WTC11 (cell line): ENCODE measurements at places on chromosomes 7 and 10. TPM values are rescaled to one million over a fixed set of nuclear protein-coding genes. Genes with fewer than 3 reads are reported as not detected.

NME8 gene
- 1.0 to 2.3 TPM (median 1.5 TPM) in 3 replicates for total RNA-seq

DNA sequence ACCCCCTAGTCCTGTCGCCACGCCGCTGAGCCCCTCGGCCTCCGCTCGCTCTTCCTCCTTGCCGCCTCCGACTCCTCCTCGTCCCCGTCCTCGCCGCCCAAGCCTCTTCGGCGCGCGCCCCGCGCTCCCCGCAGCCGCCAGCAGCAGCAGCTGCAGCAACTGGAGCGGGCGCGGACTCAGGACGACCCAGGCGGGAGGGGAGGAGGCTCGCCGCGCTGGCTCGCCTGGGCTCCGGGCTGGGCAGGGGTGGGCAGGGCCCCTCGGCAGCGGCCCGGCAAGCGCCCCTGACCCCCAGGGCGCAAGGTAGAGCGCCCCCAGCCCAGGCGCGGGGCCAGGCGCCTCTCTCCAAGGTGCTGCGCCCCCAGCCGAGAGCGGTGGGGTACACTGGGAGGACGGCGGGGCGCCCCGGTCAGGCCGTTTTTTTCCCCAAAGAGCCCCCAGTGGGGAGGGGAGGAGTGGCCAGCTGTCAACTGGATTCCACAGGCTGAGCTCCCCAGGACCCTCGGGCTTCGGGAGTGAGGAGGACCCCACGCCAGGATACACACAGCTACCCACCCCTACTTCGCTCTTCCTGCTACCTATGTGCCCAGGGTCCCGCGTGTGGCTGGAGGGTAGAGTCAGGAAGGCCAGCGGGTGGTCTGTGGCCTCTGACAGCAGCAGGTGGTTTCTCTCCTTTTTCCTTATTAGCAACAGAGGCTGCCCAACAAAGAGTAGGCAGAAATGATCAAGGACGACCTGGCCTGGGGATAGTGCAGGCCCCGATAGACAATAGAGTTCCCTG lies 903 bp upstream of the KCNMA1 start:
- DNase-seq, result peak; percentile 67

ERVW-1 gene
- total RNA-seq, result 0.07 to 0.14 TPM in 2 of 3 replicates, not detected in the other

SLC35G1 gene
- 5.1 to 6.6 TPM (median 5.3 TPM) in 3 replicates for total RNA-seq

DNA sequence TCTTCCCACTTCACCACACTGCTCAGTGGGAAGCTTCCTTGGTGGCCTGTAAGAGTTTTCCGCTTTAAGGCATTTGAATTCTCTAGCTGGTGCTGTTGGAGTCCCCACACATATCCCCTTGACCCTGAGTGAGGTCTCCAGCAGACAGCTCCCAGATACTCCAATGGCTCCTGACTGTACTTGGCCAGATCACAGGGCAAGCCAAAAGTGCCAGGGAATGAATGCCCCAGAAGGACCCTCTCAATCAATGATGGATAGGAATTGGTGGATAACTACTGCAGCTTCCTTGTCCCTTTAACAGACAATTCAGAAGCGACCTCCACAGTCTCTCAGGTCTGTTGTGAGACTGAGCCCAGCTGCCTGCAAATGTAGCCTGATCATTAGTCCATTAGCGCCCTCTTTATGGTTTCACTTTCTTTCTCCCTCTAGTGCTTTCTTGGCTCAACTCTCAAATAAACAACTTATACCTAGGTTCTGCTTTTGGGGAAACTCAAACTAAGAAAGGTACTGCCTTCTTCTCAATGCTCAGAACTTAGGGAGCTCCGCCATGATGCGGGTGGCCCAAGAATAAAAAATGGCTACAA lies 283.0 kb downstream of the TCF7L2 start:
- no peak for DNase-seq

GRCh38 chr7:130904031-130904757 lies 170.2 kb upstream of the KLF14 start:
- DNase-seq, result no peak

EPO gene
- total RNA-seq, result 0.63 to 0.76 TPM (median 0.66 TPM) in 3 replicates

FAM25G gene
- not detected in 3 replicates for total RNA-seq

DNA sequence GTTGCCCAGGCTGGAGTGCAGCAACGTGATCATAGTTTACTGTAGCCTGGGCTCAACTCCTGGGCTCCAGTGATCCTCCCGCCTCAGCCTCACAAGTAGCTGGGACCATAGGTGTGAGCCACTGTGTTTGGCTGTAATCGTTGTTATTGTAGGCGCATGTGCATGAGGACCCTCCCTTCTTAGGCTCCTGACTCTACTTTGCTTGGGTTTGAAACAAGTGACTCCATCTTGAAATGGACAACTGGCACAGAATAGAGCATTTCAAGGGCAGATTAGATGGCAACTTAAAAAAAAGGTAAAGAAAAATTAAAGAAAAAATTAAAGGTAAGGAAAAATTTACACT lies 15.4 kb upstream of the GIMAP8 start:
- no peak for DNase-seq

CTNNA3 gene
- total RNA-seq, result 3.4 to 6.1 TPM (median 4.0 TPM) in 3 replicates

- no peak for DNase-seq
Observed at GRCh38 chr7:127018889-127019288, 233.9 kb downstream of the GRM8 start.

DNA sequence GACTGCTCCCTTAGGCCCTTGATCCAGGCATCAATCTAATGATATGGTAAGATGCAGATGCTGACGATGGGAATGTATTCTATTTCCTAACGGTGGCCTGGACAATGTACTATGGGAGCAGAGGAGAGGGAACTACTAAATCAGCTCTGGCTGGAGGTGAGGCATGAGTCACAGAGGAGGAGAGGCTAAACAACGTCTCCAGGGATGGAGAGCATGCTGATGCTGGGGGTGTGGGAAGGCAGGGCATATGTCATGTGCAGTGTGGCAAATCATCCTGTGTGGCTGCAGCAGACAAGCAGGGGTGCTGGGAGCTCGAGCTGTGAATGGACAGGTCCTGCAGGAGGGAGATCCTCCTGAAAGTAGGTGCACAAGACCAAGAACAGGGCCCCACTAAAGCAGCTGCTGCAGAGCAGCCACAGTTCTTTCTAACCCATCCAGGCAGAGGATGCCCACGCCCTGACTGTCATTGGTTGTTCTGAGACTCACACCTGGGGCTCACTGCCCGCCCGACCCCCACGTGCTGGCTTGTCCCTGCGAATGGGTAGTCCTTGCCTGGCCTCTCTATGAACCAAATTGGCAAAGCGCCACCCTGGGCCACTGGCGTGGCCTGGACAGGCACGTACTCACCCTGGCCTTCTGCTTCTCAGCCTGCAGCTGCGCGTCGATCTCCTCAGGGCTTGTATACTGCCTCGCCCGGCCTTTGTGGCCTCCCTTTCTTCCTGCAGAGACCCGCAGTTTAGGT lies 4.0 kb downstream of the PDAP1 start:
- no peak for DNase-seq

GRCh38 chr7:40723829-40724228 lies 589.0 kb downstream of the SUGCT start:
- DNase-seq, result no peak

XRCC2 gene
- 21.2 to 25.4 TPM (median 21.7 TPM) in 3 replicates for total RNA-seq

- no peak for DNase-seq
Observed at GRCh38 chr7:137454246-137454724, 110.8 kb upstream of the PTN start.

DNA sequence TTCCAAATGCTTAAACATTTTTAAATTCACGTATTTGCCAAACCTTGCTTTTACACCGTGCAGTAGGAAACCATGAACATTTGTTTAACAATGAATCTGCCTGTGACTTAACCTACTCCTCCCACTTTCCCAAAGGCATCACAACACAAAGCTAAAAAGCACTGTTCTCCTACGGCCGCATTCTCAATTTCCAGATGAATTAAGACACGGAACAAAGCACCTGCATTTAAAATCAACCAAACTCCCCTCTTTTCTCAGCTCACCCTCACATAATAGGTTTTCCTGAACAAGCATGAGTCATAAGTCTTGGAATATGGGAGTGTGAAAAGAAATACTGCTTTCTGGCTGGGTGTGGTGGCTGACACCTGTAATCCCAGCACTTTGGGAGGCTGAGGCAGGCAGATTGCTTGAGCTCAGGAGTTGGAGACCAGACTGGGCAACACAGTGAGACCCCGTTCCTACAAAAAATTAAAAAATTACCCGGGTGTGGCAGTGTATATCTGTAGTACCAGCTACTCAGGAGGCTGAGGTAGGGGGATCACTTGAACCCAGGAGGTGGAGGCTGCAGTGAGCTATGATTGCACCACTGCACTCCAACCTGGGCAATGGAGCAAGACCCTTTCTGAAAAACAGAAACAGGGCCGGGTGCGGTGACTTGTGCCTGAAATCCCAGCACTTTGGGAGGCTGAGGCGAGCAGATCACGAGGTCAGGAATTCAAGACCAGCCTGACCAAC lies 51.7 kb upstream of the CYTH3 start:
- no peak for DNase-seq

DNA sequence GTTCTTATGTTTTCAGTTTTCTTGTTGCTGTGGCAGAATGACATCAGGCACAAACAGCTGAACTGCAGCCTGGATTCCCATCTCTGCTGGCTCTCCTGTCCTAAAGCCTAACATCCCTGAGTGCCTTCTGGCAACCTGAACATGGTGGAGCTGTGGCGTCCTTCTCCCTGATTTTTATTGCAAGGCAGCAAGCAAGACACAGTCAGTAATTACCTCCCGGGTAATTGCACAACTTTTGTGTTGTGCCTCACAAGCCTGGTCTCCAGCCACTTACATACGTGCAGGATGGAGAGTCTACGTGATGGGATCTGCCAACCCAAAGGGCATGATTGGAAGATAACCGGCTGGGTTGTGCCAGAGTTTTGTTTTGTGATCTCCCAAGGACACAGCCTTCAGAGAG lies 116.1 kb upstream of the PARD3 start:
- DNase-seq, result no peak

DNA sequence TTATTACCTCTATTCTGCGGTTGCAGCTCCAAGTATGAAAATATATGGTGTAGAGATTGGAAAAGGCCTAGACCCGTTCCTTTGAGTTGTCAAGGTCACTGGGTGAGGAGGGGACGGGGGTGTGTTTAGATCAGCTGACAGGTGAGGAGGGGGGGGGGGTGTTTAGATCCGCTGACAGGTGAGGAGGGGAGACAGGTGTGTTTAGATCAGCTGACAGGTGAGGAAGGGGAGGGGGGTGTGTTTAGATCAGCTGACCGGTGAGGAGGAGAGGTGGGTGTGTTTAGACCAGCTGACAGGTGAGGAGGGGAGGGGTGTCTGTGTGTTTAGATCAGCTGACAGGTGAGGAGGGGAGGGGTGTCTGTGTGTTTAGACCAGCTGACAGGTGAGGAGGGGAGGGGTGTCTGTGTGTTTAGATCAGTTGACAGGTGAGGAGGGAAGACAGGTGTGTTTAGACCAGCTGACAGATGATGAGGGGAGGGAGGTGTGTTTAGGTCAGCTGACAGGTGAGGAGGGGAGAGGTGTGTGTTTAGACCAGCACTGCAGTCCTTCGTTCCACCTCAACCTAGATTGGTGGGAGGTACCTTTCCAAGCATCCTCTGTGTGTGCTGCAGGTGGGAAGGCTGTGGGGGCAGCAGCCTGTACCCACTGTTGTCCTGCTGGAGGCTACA lies 655.0 kb upstream of the ADARB2 start:
- no peak for DNase-seq

GPR146 gene
- total RNA-seq, result 0.87 to 1.1 TPM (median 0.92 TPM) in 3 replicates

- DNase-seq, result no peak
Observed at GRCh38 chr7:158077151-158077840, 510.3 kb downstream of the PTPRN2 start.

FRMPD2 gene
- 0.73 to 1.3 TPM (median 1.1 TPM) in 3 replicates for total RNA-seq

DNA sequence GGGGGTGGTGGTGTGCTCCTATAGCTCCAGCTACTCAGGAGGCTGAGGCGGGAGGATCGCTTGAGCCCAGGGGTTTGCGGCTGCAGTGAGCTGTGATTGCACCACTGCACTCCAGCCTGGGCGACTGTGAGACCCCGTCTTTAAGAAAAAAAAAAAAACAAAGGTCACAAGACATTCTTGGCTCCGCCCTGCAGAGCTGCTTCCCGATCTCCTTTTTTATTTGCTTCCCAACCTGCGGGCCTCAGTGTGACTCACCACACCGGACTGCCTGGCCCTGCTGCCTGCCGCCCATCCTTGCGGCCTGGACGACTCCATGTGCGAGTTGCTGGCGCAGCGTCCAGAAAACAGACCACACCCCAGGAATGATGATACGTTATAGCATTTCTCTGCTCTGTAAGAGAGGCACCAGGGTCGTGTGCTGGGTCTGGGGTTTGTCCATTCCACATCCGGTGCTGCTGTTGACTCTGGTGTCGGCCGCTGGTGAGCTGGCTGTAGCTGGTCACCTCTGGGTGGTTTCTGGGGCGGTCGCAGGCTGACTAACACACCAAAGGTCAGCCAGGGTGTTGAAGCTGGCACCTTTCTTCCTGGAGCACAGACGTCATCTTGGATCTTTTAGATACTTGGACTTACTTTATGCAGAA lies 123.6 kb downstream of the TCF7L2 start:
- DNase-seq, result peak; percentile 26

DNA sequence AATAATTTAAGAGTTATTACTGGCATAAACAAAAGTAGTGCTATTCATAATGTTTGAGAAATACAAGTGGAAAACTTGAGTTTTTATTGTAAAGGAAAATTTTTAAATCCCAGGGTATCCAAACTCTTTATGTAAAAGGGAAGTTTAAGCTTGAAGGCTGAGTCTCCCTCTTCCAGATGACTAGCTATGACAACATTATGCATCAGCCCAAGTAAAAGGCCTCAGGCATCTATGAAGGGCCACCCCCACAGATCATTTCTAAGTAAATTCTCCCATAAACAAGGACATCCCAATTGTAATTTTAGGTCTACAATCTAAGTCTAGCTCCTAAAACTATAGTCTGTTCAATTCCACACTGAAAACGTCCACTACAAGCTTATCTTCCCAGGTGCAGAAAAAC lies 166.2 kb upstream of the STEAP1 start:
- DNase-seq, result no peak

- no peak for DNase-seq
Observed at GRCh38 chr10:12661671-12662070, 312.3 kb downstream of the CAMK1D start.

ACSM6 gene
- total RNA-seq, result 0.11 to 0.14 TPM in 2 of 3 replicates, not detected in the other

RELN gene
- total RNA-seq, result 0.20 to 0.53 TPM (median 0.44 TPM) in 3 replicates

- DNase-seq, result no peak
Observed at GRCh38 chr7:151320263-151320845, 21.3 kb upstream of the NUB1 start.

NEUROG3 gene
- 1.9 to 2.4 TPM (median 2.0 TPM) in 3 replicates for total RNA-seq

DNA sequence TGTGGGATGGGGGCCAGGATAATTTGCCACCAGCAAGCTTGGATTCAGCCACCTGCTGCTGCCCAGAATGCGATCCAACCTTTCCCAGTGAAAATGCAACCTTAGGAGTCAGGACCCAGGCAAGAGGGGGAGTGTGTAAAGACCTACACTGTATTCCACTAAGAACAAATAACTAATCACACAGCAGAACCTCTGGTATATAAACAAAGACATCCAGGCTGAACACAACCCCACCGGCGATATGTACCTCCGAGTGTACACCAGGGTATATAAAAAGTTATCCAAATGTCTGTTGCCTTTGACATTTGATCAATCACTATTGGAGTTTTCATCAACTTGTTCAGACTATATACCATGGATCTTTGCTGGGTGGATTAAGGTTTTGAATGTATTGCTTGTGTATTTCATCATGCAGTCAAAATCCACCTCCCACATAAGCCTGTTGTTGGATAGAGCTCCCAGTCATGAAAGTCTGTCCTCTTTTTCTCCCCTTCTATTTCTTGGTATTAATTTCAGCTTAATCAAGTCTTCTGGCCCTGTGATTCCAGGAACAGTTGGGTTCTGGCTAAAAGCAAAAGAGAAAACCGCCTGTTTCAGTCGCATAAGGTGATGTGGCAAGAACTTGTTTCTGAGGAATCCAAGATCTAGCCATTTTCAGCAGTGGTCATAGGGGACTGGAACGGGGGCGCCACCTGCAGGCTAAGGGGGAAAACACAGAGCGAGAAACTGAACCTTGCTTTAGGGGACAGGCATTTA lies 290.7 kb downstream of the CCDC3 start:
- peak; percentile 79 for DNase-seq
